Activated CD4-positive, alpha-beta T cell treated with anti-CD3 and anti-CD28 coated beads, Interleukin-2, amount 50 U/mL, for 24 hours (primary cell): ENCODE measurements at places on chromosomes 3 and 15.

DNA sequence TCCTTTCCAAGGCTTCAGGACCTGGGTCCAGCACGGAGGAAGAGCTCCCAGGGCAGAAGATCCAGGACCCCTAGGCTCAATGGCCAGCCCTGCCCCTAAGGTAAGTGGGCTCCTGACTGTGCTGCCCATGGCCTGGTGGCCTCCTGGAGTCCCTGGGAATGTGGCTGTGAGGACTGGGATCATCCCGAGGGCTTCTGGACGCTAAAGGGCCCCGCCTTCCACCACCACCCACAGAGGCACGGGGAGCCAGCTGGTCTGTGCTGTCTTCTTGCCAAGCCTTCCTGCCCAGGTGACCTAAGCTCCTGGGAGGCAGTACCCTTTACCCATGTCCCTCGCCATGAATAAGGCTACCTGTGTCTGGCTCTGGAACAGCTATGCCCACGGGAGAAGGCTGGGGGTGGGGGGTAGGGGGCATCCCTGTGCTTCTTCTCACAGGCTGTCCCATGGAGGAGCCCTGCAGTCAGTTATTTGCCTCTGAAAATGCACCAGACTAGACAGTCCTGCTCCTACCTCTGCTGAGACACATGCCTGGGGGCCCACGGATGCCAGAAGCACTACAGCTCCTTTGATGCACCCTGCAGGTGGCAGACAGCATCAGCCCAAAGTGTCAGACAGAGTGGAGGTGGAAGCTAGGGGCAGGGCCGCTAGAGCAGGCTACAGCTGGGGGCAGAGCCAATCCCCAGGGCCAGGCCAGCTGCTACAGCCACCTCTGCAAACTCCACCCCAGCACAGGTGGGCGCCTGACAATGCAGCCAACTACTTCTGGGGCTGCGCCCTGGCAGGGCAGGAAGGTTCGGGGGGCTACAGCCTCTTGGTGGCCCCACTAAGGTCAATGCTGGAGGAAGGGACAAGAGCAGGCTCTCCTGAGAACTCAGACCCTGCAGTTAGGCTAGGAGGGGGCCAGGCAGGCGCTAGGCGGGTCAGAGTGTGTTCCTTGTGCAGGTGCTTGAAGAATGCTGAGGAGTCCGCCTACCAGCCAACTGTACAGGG, 90.9 kb downstream of the SEC22A start:
- DNase-seq, result no peak

GRCh38 chr3:174821477-174821876, 37.7 kb upstream of the NAALADL2 start:
- no peak for DNase-seq

DNA sequence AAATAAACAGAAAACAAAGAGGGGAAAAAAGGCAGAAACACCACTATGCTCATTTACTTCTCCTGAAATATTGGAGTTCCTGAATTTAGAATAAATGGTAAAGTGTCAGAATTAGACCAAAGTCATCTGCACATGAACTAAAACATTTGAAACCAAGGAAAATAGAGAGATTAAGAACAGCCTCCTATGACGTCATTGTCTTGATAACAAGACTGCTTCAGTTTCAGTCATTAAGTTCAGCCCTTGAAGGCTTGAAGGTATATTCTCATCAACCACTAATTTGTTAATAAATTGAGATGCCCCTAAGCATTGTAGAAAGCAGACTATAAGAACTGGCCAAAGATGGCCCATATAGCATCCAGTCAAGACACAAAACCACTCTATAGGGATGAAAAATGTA, 2.5 kb downstream of the SUMF1 start:
- DNase-seq, result no peak

GRCh38 chr3:42229266-42229941, 36.6 kb downstream of the CCK start:
- DNase-seq, result no peak

DNA sequence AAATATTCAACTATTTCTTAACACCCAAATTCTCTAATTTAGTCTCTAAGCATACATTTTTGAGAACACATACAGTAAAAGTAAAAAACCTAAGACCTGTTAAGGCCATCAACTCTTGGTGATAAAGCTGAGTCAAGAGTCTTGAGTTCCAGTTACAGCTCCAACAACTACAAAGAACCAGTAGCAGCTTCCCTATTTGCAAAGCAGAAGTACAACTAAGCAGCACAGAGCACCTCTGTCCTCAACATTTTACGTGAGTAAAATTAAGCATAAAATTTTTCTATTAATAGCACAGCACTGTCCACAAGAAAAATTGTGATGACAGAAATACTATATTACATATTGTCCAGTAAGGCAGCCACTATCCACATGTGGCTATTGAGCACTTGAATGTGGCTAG, 4.4 kb downstream of the PCOLCE2 start:
- DNase-seq, result no peak

GRCh38 chr15:57323806-57324589, 52.3 kb upstream of the CGNL1 start:
- no peak for DNase-seq

DNA sequence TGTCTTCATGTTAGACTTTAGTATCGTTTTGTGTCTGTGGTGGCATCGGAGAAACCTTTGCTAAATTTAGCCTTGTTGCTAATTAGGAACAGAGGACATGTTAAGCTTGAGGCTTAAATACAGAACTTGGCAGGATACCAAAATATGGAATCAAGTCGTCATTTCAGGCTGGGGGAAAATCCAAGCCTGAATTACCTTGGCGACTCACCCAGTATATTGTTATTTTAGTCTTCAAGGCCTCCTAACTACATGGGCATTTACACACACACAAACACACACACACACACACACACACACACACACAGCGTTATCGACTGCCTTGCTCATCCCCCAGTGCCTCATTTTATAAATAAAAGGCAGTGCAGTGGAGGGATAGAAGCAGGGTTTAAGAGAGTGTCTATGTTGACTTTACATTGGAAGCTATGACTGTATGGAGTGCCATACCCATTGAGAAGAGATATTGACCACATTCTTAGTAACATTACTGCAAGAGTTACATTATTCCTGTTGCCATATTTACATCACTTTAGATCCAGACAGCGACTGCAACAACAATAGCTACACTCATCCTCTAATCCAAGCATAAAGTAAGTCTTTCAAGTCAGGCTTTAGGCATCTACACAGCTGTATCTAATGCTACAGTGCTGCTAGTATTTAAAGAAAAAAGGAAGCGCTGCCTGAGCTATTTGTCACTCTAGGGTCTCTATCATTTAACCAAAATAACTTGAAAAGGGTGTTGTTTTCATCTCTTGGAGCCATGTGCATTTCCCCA, 210.8 kb upstream of the SEMA6D start:
- DNase-seq, result no peak

GRCh38 chr3:46677411-46677726, 16.1 kb downstream of the ALS2CL start:
- no peak for DNase-seq

DNA sequence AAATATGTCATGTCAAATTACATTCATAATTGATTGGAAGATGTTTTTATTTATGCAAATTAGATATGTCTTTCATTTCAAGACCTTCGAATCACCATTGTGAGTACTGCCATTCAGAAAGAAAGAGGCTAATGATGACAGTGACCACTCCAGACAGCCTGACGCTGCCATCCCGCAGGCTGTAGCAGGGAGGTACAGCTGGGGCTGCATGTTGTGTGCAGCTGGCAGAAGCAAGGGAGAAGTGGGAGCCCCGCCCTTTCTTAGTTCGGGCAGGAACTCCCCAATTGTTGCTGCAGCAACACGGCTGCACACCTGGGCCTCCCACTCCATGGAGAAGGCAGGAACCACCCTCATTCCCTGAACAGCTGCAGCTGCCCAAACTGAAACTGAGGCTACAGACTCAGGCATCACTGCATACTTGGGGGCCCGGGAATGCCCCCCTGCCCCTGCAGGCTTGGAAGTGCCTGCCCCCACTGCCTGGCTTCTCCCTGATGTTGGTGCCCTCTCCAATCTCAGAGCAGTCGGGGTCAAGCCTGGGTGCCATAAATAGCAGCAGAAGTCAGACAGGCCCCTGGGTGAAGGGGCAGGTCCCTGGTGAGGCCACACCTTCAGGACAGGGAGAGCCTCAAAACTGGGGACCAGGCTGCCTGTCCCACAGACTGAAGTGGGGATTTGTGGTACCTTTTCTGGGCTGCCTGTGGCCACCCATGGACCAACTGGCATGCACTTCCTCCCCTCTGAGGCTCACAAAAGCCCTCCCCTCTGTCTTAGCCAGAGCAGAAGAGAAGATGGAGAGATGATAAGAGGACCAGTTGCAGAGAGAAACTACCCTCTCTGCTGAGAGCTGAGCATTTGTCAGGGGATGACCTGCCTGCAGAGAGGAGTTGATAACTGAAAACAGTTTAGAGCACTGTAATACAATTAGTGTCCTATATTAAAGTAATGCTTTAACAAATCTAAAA, 964.6 kb downstream of the SI start:
- DNase-seq, result no peak

DNA sequence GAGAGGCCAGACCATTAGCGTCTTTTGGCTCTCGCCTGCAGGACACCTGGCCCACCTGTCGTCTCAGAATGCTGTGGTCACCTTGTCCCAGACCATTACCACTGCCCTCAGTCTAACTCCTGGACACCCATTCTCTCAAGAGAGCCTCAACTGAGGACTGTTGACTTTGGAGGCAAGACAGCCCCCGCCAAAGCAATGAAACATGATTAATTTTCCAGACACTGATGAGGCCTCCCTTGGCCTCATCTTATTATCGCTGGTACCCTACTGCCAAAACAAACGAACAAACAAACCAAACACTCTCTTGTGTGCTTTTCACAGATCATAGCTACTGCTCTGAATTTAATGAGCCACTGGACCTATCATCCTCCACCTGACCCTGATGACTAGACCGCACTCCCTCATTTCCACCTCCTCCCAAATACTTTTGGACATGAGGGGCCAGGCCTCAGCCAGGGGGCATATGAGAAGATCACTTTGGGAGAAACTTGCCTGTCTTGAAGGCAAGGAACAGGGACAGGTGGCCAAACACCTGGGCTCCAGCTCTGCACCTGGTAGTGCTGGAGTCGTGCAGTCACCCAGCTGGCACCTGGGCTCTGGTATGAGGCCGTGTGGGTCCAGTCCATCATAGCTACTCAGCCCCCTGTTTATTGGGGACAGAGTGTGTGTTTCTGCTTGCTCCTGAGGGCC, 27.6 kb downstream of the ALS2CL start:
- no peak for DNase-seq

- DNase-seq, result no peak
Observed at GRCh38 chr3:86149054-86149453, 841.9 kb downstream of the VGLL3 start.

DNA sequence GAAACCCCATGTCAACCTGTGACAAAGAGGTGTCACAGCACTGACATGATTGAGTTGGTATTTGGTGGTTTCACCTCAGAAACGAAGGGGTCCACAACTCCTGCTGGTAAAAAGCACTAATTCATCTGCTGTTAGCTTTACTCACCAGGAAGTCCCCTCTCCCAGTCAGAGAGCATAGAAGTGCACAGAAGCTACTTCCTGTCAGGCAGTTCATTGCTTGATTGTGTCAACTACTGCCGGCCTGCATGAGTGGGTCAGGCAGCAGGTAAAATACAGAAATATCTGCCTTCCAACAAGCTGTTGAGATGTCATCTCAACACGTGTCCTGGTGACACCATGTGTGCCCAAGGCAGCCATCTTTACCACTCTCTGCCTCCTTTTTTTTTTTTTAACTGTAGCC, 596.6 kb upstream of the NR2F2 start:
- DNase-seq, result no peak

GRCh38 chr15:62456011-62456920, 291.2 kb upstream of the C2CD4B start:
- no peak for DNase-seq

DNA sequence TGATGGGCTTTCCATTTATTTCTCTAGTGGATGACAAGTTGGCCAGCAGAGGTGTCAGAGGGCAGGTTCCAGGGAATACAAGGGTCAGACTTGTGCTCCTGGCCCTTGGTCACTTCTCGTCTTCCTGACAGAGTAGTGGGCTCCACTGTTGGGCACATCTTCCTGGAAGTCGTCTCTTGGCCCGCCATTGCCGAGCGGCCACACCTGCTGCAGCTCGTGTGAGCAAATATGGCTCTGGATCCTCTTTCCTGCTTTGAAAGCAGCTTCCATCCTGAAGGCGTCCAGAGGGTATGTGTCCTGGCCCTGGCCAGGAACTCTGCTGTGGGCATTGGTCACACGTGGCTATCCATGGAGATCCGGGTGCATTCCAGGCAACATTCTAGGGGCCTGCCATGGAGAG, 100.2 kb downstream of the SNRPN start:
- no peak for DNase-seq

GRCh38 chr3:157099326-157100095, 60.4 kb downstream of the CCNL1 start:
- DNase-seq, result no peak

GRCh38 chr3:113227146-113227545, 15.8 kb downstream of the BOC start:
- DNase-seq, result no peak

DNA sequence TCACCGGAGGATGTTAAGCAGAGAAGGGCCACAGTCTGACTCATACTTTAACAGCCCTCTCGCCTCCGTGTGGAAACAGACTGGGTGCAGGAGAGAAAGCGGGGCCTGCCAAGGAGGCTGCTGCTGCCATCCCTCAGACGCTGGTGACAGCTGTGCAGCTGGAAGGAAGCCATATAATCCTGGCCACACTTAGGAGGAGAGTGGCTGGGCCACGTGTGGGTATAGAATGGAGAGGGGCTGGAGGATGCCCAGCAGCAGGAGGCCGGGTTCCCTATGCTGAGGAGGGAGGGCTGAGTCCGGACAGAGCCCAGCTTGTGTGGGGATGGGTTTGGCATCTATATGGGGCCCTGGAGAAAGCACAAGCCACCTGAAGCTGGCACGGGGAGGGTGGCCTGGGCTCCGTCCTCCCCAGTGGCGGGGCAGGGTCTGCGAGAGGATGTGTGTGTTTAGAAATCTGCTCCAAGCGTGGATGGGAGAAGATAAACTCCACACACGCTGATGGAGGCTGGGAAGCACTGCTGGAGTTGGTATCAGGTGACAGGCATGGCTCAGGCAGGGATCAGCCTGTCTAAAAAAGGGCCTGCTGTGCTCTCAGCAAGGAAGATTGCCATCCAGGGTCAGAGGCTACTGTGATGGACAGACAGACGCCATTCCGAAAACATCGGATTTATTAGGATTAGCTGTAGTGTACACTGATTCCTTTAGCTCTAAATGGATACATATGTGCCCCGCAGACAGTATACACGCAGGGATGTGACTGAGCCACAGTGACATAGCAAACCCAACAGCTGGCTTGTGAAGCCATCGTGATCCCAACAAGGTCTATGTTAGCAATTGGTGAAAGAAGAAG, 15.9 kb downstream of the ABTB1 start:
- no peak for DNase-seq

- no peak for DNase-seq
Observed at GRCh38 chr15:74593122-74593521, 22.5 kb upstream of the CLK3 start.

DNA sequence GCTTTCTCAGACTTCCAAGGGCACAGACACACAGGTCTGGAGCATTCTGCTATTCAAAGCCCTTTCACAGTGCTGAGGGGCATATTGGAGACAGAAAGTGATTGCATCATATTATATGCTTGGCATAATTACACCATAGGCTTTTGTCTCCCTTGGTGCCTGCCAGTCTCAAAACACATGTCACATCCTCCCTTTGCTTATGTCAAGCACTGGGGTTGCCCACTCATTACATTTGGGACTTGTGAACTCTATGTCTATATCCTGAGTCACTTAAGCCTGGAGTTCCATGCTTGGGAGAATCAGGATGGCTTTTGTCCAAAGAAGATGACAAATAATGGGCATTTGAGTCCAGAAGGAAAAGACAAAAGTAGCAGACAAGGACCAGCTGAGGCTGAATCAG, 12.3 kb upstream of the PDZRN3 start:
- no peak for DNase-seq

GRCh38 chr15:51844747-51845426, 15.4 kb downstream of the TMOD3 start:
- DNase-seq, result no peak
